Stimulated activated CD4-positive, alpha-beta T cell treated with anti-CD3 and anti-CD28 coated beads, Interleukin-4, amount 100 ng/mL, for 48 hours (primary cell): ENCODE measurements at places on chromosomes 6 and 20.

GRCh38 chr6:9062596-9062995, 627.3 kb upstream of the SLC35B3 start:
- no peak for DNase-seq

DNA sequence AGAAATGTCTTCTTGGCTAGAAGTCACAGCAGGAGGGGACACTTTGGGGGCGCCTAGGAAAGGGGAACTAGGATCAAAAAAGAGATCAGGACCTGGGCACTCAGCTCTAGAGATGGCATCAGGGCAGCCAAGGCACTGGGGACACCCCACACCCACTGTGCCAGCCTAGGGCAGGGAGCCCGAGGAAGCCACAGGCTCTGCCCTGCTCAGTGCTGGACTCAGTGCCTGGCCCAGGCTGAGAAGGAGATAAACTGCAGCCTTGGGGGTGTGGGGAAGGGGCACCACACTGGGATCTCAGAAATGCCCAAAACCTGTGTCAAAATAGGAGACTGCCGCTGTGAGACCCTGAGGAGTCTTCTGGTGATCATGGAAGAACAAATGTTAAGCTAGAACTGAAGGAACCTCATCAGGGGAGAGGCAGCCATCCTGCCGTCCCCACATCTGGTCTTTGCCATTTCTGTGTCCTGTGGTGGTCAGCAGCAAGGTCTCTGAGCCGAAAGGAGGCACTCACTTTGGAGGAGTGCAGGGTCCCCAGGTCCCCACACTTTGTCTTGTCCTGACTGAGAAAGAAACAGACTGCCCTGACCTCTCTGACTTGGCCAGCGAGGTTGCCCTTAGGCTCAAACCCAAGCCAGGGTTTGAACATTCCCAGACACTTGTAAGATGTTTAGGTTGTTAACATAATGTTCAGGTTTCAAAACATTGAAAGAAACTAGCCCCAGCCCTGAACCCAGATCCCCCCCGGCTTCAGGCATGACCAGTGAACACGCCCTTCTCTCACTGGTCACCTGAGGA, 2.3 kb downstream of the ARFRP1 start:
- DNase-seq = no peak

GRCh38 chr6:24394780-24395437, 7.8 kb upstream of the MRS2 start:
- no peak for DNase-seq

- DNase-seq = no peak
Observed at GRCh38 chr6:124986164-124986563, 23.9 kb downstream of the RNF217 start.

GRCh38 chr6:14381829-14382677, 264.5 kb downstream of the CD83 start:
- no peak for DNase-seq

DNA sequence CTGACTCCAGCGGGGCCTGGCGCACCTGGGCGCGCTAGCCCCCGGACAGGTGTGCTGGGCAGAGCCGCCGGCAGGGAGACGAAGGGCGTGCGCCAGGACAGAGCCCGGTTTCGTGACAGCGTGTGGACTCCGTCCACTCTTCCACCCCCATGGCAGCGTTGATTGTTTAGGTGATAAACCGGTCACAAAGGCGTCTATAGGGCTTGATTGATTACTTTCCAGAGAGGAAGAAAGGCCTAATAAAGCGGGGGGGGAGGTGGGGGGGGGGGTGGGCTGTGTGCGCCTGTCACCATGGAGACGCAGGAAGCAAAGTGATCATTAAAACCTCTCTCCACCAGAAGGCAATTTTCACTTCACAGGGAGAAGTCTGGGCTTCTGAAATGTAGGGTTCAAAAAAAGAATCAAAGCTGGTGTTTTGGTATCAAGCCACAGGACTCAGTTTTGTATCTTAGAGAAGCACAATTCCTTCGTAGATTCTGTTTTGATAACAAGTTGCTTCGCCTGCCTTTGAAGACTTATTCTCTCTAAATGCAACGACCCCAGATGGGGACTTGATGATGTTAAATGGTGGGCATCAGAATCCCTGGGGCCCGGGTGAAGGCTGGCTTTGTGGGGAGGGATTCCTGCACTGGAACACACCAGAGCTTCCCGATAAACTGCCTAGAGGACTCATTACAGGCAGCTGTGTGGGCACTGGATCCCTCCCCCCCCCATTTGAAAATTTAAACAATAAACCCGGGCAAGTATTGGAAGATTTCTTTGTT, 1.4 kb downstream of the PHACTR3 start:
- DNase-seq = no peak

GRCh38 chr20:34871320-34871926, 1.2 kb downstream of the GGT7 start:
- no peak for DNase-seq

DNA sequence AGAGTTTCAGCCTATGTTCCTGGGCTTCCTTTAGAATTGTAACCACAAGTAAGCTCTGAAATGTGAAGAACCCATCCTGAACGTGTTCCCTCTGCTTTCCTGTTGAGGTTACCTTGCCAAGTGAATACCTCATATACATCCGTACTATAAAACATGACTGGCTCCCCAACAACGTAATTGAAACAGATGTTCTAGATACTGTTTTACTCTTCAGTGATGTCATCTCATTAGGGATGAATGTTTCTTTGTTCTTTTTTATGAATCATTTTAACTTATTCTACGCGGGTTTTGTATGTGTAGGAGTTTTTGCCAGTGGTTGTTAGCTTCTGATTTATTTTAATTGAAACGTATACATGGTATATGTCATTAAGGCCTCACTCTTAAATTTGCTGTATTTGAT, 166.8 kb downstream of the SAMD5 start:
- no peak for DNase-seq

DNA sequence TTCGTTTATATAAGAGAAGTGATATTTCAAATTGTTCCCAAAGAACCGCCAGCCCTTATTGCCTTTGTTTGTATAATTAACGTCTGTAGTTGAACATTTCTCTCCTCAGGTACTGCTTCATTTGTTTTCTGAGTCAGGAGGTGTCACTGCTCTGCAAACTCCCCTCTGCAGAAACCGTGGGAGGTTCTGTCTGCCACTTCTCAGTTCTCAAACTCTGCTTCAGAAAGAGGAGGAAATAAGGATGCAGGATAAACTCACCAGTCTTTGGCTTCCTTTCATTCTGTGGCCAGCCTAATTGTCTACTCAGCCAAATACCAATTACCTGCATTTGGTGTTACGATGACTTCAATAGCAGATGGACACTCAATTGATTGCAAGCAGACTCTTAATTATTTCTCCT, 149.8 kb downstream of the PAK5 start:
- no peak for DNase-seq

GRCh38 chr20:52473186-52473585, 281.6 kb upstream of the ZFP64 start:
- no peak for DNase-seq

DNA sequence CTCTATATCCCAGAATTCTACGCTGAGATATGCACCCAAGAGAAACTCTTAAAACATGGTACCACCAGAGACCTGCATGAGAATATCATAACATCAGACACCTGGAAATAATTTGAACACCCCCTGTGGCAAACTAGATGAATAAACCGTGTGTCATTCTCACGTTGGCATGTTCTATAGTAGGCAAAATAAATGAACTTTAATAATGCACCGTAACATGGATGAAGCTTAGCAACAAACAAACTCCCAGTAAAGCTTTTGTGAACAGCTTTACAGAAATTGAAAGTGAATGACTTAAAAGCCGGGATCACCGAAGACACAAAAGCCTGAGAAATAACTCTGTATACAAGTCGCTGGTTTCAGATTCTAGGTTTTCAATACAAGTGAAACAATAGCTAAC, 1166.8 kb upstream of the CITED2 start:
- DNase-seq = no peak
